Kidney epithelial cell (primary cell): ENCODE measurements at places on chromosomes 7 and 10. TPM values are rescaled to one million over a fixed set of nuclear protein-coding genes. Genes with fewer than 3 reads are reported as not detected.

GJD4 gene
- total RNA-seq: not detected in 2 replicates

SYT15 gene
- total RNA-seq: 0.07 and 0.17 TPM in 2 replicates

PSPH gene
- 79.6 and 81.4 TPM in 2 replicates for total RNA-seq

HEPACAM2 gene
- total RNA-seq: 0.08 TPM in 1 of 2 replicates, not detected in the other

C7orf57 gene
- total RNA-seq: 0.34 TPM in 1 of 2 replicates, not detected in the other

ACSM6 gene
- not detected in 2 replicates for total RNA-seq

PPP1R17 gene
- total RNA-seq: not detected in 2 replicates

STK31 gene
- total RNA-seq: 0.58 and 0.89 TPM in 2 replicates

NME8 gene
- total RNA-seq: not detected in 2 replicates

ANKRD61 gene
- total RNA-seq: not detected in 2 replicates

SND1 gene
- total RNA-seq: 234 and 257 TPM in 2 replicates

CRHR2 gene
- total RNA-seq: not detected in 2 replicates

PAX2 gene
- total RNA-seq: 5.1 and 7.9 TPM in 2 replicates

ATRNL1 gene
- total RNA-seq: 5.1 and 11.4 TPM in 2 replicates

LIMK1 gene
- total RNA-seq: 61.1 and 79.4 TPM in 2 replicates

AKAP9 gene
- 36.2 and 36.6 TPM in 2 replicates for total RNA-seq

WDR86 gene
- total RNA-seq: 19.6 and 22.7 TPM in 2 replicates

STRIP2 gene
- 2.3 and 3.5 TPM in 2 replicates for total RNA-seq

GHRHR gene
- total RNA-seq: not detected in 2 replicates

HDAC9 gene
- 80.1 and 84.5 TPM in 2 replicates for total RNA-seq

ATOH7 gene
- not detected in 2 replicates for total RNA-seq

IL6 gene
- total RNA-seq: 8.5 and 16.2 TPM in 2 replicates

GIMAP7 gene
- total RNA-seq: not detected in 2 replicates

RHOBTB1 gene
- total RNA-seq: 21.3 and 22.2 TPM in 2 replicates

INSIG1 gene
- 302 and 327 TPM in 2 replicates for total RNA-seq

DENND10 gene
- total RNA-seq: 58.1 and 78.7 TPM in 2 replicates

AEBP1 gene
- total RNA-seq: 81.1 and 82.8 TPM in 2 replicates

ENTPD7 gene
- 27.7 and 29.1 TPM in 2 replicates for total RNA-seq

NPFFR1 gene
- total RNA-seq: 0.04 and 0.21 TPM in 2 replicates

ADCYAP1R1 gene
- 0.07 TPM in 1 of 2 replicates, not detected in the other for total RNA-seq

TMEM229A gene
- not detected in 2 replicates for total RNA-seq

C10orf53 gene
- not detected in 2 replicates for total RNA-seq

FAM20C gene
- total RNA-seq: 39.1 and 43.3 TPM in 2 replicates

HOXA10 gene
- total RNA-seq: 29.1 and 30.9 TPM in 2 replicates

SUN3 gene
- not detected in 2 replicates for total RNA-seq

PAPOLB gene
- total RNA-seq: 0.13 and 0.14 TPM in 2 replicates

GIMAP2 gene
- 0.48 and 0.54 TPM in 2 replicates for total RNA-seq
